ENCODE measurements at places on chromosomes 5 and 9. TPM values are rescaled to one million over a fixed set of nuclear protein-coding genes. Genes with fewer than 3 reads are reported as not detected.

The PRELID2 gene
- total RNA-seq, result 13.3 TPM

The EEIG1 gene
- total RNA-seq, result 2.7 TPM

The RBM18 gene
- total RNA-seq, result 18.1 TPM

The PCDHB7 gene
- total RNA-seq, result 13.4 TPM

The HTR4 gene
- total RNA-seq, result 0.16 TPM

The SUSD3 gene
- 1.6 TPM for total RNA-seq

The MRPS2 gene
- 9.7 TPM for total RNA-seq

The TEX48 gene
- total RNA-seq, result not detected

The ANKRD31 gene
- 0.94 TPM for total RNA-seq

The PRR7 gene
- 11.7 TPM for total RNA-seq

The DIRAS2 gene
- total RNA-seq, result 30.6 TPM

The SLC36A2 gene
- not detected for total RNA-seq

The CD14 gene
- 15.4 TPM for total RNA-seq

The ANAPC2 gene
- 19.3 TPM for total RNA-seq

All from occipital lobe (tissue), 3 donors.